ENCODE measurements at places on chromosomes 4 and X.
A peak's percentile ranks its signal among the peaks of the same experiment; 100 is the strongest.

DNA sequence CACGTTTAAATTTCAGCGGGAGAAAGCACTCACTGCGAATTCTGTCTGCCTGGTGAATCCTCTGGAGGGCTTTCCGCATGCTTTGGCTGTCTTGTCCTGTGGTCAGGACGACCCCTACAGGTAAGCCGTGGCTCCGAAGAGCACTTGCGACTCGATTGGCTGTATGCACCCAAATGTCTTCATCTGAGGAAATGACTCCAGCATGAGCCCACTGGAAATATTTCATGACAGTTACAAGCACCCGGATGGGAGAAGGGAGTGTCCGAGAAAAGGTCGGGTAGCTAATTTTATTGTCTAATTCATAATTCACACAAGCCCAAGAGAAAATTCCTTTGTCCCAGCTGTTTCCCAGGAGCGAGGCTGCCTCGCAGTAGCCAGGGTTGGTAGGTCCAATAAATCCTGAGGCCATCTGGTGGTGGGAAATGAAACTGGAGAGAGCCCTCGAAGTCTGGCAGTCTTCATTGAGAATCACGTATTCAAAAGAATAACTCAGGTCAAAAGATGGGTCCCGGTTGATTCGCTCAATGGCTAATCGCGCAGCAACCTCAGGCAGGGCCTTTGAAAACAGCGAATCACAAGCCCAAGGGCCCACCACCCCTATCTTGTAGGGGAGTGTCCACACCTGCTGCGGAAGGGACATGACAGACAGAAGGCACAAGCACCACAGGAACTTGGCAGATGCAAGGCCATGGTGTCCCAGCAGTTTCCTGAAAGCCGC lies 6.6 kb downstream of the GUCY2F start:
- DNase-seq: peak; percentile 47

- DNase-seq: no peak
Observed at GRCh38 chr4:84496331-84496705, 2.8 kb downstream of the NKX6-1 start.

- no peak for DNase-seq
Observed at GRCh38 chr4:109708990-109709389, 5.7 kb upstream of the CASP6 start.

GRCh38 chrX:79630033-79631009 lies 263.2 kb upstream of the ITM2A start:
- DNase-seq: no peak

DNA sequence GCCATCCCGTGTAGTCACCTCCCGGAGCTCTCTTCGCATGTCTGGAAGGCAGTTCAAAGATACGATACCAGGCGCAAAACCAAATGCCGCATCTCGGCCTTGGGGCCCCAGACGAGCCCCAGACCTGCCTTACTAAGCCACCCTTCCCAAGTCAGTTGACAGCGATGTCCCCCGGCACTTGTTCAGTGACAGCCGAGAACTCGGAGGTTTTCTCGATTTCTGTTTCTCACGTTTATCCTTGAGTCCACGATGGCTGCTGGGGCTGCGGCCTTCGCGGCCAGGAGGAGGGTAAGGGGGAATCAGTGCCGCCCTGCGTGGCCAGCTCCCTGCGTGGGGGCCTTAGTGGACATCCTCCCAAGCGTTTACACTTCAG lies 7.3 kb downstream of the MAEA start:
- no peak for DNase-seq

- peak; percentile 57 for DNase-seq
Observed at GRCh38 chr4:20337261-20337664, 85.6 kb downstream of the SLIT2 start.

- no peak for DNase-seq
Observed at GRCh38 chrX:118569676-118570075, 74.1 kb downstream of the DOCK11 start.

DNA sequence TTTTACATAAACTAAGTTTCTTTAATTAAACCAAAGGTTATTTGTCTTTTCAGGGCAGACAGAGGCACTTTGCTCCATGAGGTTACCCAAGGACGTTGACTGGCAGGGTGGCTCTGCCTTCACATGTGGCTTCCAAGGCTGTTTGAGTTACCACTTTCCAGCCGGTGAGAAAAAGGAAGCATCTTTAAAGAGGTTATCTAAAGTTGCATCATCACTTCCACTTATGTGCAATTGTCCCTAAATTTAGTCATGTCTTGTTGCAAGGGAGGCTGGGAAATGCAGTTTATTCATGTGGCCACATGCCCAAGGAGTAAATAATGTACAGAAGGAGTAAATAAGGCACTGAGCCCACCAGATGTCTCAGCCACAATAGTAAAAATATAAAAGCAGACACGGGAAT lies 29.0 kb upstream of the RAP1GDS1 start:
- DNase-seq: no peak

- no peak for DNase-seq
Observed at GRCh38 chr4:8332038-8332857, 62.7 kb downstream of the HTRA3 start.

- DNase-seq: peak; percentile 43
Observed at GRCh38 chr4:121370729-121371325, 10.0 kb downstream of the QRFPR start.

DNA sequence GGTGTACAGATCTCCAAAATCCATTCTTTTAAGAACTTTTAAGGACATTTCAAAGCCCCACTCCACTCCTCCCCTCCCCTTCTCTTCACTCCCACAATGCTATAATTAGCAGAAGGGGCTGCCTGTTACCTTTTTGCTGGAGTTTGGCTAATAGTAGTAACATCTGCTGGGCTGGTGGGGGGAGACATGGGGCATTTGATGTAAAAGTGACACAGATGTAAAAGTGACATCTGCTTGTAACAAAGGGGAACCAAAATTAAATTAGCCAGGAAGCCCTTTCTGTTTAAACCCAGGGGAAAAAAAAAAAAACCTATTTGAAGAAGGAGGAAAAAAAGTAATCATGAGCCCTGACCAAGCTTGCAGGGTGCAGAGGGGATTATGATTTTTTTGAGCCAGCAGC lies 5.4 kb upstream of the PHOX2B start:
- DNase-seq: no peak

GRCh38 chr4:177246641-177247584 lies 62.8 kb upstream of the NEIL3 start:
- peak; percentile 18 for DNase-seq

DNA sequence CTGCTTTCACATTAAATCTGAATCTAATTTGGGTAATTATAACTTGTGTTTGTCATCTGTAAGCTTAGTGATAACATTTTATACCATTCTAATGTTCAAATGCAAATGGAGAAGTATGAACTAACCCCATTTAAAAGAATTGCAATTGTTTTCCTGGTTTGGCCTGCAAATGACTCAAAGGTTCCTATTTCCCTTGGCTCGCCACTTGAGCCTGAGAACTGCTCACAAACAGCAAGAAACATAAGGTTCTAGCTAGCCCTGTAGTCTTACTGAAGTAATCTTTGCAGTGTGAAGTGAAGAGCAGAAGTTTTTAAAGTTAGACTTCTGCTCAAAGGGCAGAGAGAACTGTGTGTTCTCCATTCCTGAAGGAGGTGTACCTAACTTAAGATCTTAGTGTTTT lies 27.2 kb downstream of the UPRT start:
- DNase-seq: no peak

DNA sequence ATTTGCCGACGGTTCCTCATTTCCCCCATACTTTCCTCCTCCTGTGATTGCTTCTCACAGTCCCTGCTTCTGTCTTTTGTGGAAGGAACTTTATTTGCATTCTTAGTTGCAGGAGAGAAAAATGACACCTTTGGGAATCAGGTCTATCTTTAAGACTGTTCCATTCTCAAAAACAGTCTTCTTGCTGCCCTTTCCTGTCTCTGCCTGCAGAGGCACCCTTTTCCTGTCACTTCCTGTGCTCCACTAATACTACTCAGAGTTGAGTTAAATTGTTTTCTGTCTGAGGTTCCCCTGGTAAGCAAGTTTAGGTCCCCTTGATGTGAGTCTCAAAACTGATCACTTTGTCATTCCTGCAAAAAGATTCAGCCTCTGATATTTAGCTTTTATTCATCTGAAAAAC lies 208.8 kb upstream of the CLNK start:
- DNase-seq: no peak

DNA sequence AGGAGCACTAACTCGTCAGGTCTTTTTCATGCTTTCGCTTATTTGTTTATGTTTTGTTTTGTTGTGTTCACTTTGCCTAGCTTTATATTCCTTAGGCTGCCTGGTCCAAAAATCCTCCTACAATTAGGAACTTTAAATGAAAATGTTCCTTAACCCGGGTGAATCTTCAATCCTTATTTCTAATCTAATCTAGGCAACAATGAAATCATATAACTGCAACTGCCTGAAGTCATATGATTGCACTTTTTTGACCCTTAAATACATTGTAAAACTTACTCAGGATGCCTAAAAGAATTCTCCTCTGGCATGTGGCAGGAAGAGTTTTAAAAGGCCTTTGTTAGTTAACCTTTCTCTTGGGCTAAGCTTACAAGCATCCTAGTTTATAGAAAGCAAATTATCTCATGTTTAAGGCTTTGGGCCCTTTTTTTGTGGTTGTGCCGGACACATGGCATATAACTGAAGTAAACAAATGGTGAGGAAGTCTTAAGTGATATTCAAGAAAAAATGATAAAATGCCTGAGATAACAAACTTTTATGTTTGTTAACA lies 279.4 kb downstream of the FAT4 start:
- no peak for DNase-seq

DNA sequence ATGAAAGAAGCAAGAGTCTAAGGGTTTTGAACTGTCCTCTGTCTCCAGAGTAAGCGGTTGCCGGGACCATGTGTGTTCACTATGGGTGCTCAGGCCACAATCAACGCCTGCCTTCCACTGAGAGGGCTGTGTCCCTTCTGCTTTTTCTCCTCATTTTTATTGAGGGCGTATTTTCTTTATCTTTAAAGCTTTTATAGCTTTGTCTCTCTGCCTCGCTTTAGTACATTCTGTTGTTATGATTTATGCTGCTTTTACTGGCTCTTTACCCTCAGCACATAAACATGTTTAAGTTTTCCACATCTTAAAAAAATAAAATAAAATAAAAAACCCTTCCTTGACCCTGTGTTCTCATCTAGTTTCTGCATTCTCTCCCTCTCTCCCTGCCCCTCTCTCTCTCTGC lies 42.4 kb upstream of the ATP6AP2 start:
- no peak for DNase-seq

DNA sequence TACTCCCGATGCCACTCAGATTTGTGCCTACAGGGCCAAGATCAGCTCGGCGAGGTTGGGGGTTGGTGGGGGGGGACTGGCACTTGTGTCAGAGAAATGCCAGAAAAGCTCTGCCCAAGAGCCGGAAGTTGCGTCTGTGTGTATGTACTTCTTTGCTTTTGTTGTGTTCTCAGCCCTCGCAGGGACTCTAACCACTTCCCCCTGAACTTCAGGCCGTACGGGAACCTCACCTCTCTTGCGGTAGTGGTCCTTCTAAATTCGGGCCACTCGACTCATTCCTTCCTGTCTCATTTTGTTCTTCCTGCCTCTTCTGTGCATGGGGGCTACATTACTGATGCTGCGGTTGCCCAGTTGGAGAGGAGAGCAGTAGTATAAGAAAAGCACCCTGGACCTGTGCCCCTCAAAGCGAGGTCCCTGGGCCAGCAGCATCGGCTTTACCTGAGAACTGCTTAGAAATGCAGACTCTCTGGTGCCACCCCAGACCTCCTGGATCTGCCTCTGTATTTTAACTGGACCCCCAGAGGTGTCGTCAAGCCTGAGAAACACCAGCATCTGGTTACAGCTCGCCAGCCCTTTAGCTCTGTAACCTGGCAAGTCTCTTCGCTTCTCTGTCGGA lies 146.3 kb upstream of the RPS6KA3 start:
- no peak for DNase-seq

DNA sequence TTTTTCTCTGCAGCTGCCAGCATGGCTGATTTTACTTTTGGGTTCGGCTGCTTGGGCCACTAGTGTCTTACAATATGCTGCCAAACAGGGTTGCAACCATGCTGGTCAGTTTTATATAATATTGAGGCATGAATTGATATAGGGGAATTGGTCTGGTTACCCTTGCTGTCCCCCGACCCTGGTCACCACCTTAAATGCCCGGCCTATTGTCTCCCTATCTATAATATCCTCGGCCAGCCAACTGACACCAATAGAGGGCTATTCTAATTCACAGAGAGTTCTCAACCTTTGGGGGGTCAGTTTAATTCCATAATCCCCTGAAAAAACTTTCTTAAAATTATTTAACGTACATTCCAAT lies 28.7 kb downstream of the SULT1E1 start:
- no peak for DNase-seq

- no peak for DNase-seq
Observed at GRCh38 chrX:10841579-10841978, 221.2 kb upstream of the MID1 start.

DNA sequence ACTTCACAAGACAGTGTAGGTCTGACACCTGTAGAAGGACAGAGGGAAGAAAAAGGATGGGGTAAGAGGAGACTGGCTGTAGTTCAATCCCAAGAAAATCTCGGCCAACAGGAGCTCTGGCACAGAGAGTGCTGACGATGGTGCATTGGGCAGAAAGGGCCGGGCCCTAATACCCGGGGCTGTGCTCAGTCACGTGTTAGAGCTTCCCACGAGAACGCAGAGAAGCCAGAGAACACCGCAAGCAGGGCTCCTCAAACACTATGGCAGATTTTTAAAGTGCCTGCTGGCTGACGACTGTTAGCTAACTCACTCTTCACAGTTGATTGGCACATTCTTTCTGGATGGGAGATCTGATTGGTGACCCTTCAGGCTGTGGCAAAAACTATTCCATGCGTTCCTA lies 35.5 kb downstream of the EREG start:
- no peak for DNase-seq

DNA sequence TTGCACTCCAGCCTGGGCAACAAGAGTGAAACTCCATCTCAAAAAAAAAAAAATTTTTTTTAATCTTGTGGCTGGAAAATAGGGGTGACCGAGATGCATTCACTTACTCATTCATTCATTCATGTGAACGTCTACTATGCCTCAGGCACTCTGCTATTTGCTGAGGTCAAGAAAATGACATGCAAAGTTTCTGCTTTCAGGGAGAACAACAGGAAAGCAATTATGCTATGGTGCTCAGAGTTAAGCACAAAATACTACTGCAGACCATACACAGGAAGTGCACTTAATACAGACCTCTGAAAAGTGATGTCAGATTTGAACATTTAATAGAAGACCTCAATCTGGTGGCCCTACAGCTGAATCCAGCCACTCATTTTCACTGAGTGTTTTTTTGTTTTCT lies 59.6 kb upstream of the DUSP21 start:
- peak; percentile 48 for DNase-seq

DNA sequence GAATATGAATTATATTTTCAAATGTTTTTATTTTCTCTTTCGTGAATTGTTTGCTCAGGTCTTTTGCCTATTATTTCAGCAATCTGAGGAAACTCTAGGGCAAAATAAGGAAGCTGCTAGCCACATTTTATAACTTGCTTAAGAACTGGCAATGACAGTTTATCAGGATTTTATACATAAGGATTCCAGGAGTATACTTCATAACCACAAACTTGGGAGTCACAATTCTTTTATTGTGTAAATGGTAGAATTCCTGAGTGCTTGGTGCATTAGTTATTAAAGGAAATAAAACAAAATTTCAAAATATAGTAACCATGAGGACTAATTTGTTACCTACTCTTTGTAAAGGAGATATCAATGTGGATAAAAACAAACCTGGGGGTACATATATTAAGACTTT lies 54.4 kb downstream of the PALLD start:
- DNase-seq: peak; percentile 82

Measured in EL (cell line).